Fibroblast of lung (primary cell): ENCODE measurements at places on chromosomes 3 and 15.
A peak's percentile ranks its signal among the peaks of the same experiment; 100 is the strongest.

- peaks cover 8% of the 10 kb centered on the region for H3K4me1 ChIP-seq
- peaks cover 31% of the 10 kb centered on the region for H3K27me3 ChIP-seq
- peak overlapping the region; percentile 39 for H3K4me3 ChIP-seq
- peak overlapping the region; percentile 55 for H3K27ac ChIP-seq
- no peaks in the 10 kb centered on the region for H3K36me3 ChIP-seq
Observed at GRCh38 chr3:43997788-43998369, 243.8 kb upstream of the TOPAZ1 start.

DNA sequence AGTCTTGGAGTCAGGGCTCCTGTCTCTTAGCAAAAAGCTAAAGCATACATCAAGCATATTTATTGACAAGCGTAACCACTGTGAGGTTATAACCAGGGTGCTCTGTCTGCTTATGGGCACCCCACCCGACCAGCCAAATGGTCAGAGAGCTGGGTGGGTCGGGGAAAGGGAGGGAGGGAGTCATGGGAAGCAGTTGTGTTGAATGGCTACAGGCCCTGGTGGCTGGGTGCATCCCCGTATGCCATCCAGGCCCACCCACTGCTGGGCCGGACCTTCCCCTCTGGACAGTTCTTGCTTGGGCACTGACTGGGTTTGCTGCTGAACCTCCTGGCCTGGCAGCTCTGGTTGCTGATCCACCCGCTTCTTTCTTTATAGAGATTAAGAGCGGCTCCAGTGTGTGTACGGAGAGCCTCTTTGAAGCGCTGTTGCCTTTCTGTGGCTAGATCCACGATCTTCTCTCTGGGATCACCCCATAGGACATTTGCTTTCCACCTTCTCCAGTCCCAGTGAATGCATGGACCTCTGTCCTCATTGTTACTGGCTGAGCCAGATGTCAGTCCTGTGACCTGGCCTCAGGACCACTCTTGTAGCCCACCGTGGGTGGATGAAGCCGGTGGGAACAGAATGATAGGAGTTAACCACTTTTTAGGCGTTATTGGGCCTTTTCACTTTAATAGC, 59.6 kb downstream of the SMAD3 start:
- no peak for DNase-seq
- H3K36me3 ChIP-seq: peaks cover 15% of the 10 kb centered on the region
- peak overlapping the region; percentile 97 for H3K27ac ChIP-seq
- H3K27me3 ChIP-seq: no peaks in the 10 kb centered on the region

- H3K4me3 ChIP-seq: no peak overlapping the region
- no peak overlapping the region for H3K27ac ChIP-seq
- H3K27me3 ChIP-seq: no peaks in the 10 kb centered on the region
- no peaks in the 10 kb centered on the region for H3K36me3 ChIP-seq
Observed at GRCh38 chr3:120454076-120454689, 3.4 kb upstream of the FSTL1 start.

DNA sequence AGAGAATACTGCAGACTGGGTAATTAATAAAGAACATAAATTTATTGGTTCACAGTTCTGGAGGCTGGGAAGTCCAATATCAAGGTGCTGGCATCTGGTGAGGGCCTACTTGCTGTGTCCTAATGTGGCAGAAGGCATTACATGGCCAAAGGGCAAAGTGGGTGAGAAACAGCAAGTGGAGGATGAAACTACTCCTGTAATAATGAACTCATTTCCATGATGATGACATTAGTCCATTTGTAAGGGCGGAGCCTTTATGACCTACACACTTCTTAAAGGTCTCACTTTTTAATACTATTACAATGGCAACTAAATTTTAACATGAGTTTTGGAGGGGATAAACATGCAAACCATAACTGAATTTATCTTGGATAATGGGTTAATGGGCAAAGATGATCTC, 139.6 kb upstream of the SGO1 start:
- no peaks in the 10 kb centered on the region for H3K27me3 ChIP-seq
- H3K27ac ChIP-seq: no peak overlapping the region
- H3K4me1 ChIP-seq: no peaks in the 10 kb centered on the region
- DNase-seq: no peak

- no peaks in the 10 kb centered on the region for H3K36me3 ChIP-seq
- no peaks in the 10 kb centered on the region for H3K4me1 ChIP-seq
- no peak overlapping the region for H3K27ac ChIP-seq
- no peak for DNase-seq
- H3K4me3 ChIP-seq: no peak overlapping the region
Observed at GRCh38 chr3:23170291-23170690, 32.8 kb upstream of the UBE2E2 start.

- no peaks in the 10 kb centered on the region for H3K27me3 ChIP-seq
- no peaks in the 10 kb centered on the region for H3K36me3 ChIP-seq
- H3K27ac ChIP-seq: no peak overlapping the region
- DNase-seq: peak; percentile 83
- no peak overlapping the region for H3K4me3 ChIP-seq
Observed at GRCh38 chr3:17645074-17645698, 97.2 kb downstream of the TBC1D5 start.

GRCh38 chr3:61875976-61876671, 314.8 kb downstream of the PTPRG start:
- H3K27ac ChIP-seq: no peak overlapping the region
- H3K27me3 ChIP-seq: no peaks in the 10 kb centered on the region
- peaks cover 5% of the 10 kb centered on the region for H3K4me1 ChIP-seq
- H3K36me3 ChIP-seq: no peaks in the 10 kb centered on the region
- no peak overlapping the region for H3K4me3 ChIP-seq

GRCh38 chr3:14452740-14453710, 50.6 kb downstream of the SLC6A6 start:
- peaks cover 26% of the 10 kb centered on the region for H3K4me1 ChIP-seq
- peak overlapping the region; percentile 92 for H3K27ac ChIP-seq
- H3K36me3 ChIP-seq: peaks cover 3% of the 10 kb centered on the region
- H3K27me3 ChIP-seq: no peaks in the 10 kb centered on the region
- peak; percentile 99 for DNase-seq
